Effector memory CD8-positive, alpha-beta T cell (primary cell): ENCODE measurements at places on chromosomes 11 and 22.

- DNase-seq = no peak
Observed at GRCh38 chr22:23500508-23501260, 79.4 kb downstream of the IGLL1 start.

DNA sequence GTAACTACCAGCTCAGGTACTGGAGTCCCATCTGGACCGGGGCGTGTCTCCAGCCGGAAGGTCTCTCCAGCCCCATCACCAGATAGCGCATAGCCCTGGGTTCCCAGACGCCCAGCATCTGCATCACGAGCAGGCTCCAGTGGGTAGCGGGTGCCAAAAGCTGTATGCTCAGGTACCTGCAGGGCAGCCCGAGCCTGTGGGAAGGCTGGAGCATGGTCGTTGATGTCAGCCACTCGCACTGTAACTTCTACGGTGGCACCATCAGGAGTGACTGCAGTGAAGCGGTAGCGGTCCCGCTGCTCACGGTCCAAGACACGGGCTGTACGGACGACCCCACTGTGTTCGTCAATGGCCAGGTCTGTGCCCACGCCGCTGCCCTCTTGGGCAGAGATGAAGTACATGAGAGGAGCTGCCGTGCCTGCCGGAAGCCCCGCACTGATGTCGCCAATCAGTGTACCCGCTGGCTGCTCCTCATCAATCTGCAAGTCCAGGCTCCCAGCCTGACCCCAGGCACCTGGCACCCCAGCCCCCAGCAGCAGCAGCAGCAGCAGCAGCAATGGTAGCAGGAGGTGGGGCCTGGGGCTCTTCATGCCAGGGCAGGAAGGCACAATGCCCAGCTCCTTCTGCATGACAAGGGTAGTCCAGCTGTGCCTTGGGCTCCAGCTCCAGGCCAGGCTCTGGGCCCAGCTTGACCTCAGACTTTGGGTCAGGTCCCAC, 14.5 kb downstream of the DCHS1 start:
- no peak for DNase-seq

DNA sequence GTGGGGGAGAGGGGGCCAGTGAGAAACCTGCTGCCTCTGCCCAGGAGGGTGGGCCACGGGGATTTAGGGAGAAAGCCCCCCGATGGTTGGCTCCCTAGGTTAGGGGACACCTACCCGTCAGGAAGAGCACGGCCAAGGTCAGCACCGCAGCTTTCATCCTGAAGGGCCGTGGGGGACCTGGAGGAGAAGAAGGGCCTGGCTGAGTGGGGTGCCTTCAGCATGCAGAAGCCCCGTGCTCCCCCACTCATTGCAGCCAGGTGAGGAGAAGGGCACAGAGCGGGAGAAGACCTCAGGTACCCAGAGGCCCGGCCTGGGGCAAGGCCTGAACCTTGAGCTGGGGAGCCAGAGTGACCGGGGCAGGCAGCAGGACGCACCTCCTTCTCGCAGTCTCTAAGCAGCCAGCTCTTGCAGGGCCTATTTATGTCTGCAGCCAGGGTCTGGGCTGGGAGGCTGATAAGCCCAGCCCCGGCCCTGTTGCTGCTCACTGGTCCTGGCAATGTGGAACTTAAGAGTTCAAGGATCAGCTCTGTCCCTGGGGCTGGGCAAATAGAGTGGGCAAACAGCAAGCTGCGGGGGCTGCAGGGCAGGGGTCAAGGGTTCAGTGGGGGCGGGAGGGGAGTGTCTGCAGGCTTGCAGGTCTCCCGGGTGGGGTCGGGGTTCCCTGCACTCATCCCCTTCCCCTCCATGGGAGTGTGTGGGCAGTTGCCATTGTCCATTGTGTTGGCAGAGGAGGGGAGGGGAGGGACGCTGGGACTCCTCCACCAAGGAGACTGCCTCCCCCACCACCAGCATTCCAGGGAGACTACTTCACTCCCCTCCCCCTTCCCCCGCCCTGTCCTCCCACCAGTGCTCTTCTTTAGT, at the start of gene APOA1:
Gene APOA1 (minus strand): TSS at position 392 of the 861 bp plus-strand sequence. CDS start 235 bp downstream, at position 157.
- no peak for DNase-seq

GRCh38 chr22:24894220-24894975, 52.1 kb downstream of the LHFPL7 start:
- DNase-seq = no peak

GRCh38 chr11:6737872-6738466, 33.8 kb downstream of the OR2AG2 start:
- DNase-seq = peak; percentile 71

- DNase-seq = no peak
Observed at GRCh38 chr11:83521647-83522596, 235.8 kb upstream of the CCDC90B start.

DNA sequence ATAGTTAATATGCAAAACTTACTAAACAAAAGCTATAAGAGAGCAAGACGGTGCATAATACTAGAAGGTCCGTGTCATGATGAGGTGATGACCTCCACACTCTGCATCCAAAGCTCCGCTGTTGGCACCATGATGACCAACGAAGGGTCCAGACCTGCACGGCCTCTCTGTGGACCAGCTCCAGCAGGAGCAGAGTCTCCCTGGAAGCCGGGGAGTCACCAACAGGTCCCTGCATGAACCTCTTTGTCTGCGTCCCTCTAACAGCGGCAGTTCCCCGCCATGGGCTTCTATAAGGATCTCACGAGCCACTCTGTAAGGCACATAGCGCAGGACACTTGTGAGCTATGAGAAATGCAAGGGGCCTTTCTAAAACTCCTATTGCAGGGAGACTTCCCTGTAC, 517.3 kb downstream of the BRD1 start:
- no peak for DNase-seq

DNA sequence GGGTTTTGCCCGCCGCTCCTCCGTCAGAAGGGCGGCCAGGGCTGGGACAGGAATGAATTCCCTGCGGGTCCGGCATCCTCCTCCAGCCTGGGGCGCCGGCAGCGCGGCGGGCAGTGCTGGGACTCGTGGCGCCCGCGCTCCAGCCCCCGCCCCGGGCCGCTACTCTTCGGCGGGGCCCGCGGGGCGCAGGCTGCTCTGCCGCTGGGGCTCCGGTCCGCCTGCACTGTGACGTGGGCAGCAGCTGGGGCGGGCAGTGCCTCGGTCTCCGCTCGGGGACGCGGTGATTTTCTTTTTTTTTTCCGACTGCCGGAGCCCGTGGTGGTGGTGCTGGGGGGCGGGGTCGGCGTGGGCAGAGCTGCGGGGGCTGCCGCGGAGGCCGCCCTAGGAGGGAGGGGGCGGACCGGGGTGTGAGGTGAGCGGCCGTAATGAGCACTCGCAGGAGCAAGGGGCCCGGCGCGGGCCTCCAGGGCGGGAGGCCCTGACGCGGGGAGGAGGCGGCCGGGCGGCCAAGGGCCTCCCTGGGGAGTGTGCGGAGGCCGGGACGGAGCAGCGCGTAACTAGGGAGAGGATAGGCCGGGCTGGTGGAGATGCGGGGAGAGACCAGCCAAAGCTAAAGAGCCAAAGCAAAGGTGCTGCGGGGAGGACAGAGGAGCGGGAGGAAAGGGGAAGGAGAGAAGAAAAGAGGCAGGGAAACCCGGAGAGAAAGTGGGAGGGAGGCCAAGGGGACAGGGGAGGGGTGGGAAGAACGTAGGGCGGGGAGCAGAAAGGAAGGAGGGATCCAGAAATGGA, 73.3 kb upstream of the ZBED5 start:
- DNase-seq = peak; percentile 11

- DNase-seq = no peak
Observed at GRCh38 chr11:25057861-25058260, 561.0 kb downstream of the LUZP2 start.

- no peak for DNase-seq
Observed at GRCh38 chr11:122816761-122817520, 21.4 kb upstream of the CRTAM start.

- DNase-seq = no peak
Observed at GRCh38 chr11:75203138-75203537, 37.4 kb upstream of the TPBGL start.

- DNase-seq = no peak
Observed at GRCh38 chr11:86251345-86251744, 6.8 kb downstream of the EED start.

DNA sequence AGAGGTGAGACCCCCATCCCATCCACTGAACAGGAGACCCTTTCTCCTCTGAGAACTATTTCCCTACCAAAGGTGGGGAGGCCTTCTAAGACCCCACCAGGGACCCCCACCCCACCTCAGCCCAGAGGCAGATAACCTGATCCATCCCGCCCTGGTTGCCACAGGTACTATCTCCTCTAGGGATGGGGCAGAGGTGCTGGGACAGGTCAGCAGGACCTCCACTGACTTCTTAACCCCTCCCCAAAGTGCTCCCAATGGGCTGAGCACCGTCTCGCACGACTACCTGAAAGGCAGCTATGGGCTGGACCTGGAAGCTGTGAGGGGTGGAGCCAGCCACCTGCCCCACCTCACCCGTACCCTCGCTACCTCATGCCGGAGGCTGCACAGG, 4.3 kb downstream of the INPPL1 start:
- DNase-seq = no peak

GRCh38 chr22:32712644-32713355, 88.7 kb upstream of the TIMP3 start:
- no peak for DNase-seq

DNA sequence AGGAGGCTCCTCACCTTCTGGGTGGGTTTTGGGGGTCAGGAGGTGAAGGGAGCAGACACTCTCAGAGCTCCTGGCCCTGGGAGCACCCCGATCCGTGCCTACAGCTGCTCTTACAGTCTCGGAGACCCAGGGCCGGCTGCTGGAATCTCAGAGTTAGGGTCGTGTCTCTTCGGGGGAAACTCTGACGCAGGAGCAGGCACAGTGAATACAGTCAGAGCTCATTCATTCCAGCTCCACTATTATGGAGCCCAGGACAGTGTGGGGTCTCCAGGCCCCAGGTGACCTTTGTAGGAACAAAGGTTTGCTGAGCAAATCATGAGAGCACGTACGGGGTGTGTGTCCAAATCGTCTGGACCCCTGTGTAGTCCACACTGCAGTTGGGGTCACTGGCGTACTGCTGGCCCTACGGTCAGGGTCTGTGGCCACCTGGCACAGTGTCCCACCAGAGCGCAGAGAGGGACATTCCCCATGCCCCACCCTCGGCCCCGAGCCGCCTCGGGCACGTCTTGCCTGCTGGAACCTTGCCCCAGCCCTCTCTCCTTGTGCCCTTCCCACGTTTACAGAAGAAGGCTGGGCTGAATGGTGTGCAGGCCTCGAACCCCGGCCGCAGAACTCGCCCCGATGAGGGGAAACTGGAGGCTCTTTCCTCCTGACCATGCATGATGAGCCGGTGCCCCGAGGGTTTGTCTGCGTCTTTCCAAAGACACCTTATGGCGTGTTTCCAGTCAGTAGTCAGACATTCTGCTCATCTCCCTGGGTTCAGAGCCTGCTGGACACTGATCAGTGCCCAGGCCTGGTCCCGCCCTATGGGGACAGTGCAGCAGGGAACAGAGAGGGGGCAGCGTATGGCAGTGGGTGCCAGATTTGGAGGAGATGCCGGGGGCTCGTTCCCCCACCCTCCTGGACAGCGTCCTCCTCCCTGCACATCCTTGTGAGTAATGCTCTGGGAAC, 1166.6 kb downstream of the BRD1 start:
- no peak for DNase-seq

DNA sequence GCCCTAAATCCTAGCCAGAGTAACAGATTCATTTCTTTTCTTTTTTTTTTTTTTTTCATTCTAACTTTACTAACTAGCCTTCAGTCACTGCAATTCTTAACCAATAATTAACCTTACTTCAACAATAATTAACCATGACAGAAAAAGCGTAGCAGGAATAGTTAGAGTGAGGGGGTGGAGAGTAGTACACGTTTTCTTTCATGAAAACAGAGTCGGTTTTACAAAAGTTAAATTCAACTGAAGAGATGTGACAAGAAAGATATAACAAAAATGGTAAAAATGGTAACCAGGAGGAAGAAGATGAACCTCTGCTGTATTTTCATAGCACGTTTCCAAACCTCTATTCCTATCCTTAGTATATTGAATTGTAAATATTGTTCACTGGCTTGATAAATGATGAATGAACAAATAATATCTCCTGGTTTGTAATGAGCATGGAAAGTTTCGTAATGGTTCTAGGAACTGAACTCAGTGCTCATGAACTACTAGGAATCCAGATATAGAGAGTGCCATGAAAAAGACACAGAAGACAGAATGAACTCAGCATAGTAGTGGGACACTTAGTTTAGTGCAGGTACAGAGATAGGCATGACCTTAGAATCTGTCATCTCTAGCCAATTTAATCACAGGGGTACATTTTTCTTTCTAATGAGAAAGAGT, 116.5 kb upstream of the ANO5 start:
- no peak for DNase-seq

DNA sequence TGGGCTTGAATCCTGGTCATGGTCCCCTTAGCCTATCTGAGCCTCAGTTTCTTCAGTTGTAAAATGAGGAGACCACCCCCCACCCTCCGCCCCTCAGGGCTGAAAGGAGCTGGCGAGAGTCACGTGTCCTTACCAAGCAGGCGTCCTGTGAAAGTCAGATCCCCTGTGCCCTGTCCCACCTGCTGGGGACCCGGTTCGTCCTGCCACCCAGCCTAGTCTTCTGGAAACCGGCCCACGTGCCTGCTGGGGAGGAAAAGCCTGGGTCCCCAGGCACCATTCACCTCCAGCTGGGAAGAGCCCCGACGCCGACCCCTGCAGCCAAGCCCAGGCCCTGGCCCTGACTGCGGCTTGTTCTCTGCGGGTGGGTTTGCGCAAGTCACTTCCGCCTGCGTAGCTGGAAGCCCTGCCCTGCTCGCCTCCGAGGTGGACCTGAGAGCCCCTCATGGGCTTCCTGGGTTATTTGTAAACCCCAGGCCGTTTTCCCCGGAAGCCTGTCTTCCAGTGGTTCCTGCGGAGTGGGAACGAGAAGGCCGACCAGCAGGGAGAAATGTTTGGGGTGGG, 679 bp upstream of the SSH3 start:
- no peak for DNase-seq

DNA sequence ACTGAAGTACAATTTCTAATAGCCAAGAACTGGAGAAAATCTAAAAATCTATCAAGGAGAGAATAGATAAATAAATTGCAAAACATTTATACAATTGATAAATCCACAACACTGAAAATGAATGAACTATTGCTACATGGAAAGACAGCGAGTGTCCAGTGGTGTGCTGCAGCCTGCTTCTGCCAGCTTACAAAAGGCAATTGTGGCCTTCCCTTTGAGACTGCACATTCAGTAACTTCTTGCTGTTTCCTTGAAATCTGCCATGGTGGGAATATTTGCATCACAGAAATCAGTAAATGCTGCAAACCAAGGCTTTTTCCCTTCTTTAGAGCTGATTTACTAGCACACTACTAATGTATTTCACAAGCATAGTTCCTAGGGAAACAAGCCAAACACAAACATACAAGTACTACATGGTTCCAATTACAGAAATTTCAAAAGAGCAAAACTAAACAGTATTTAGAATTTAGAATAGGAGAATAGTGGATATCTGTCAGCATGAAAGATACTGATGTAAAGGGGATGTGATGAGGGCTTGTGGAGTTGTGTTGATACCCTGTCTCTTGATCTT, 76.9 kb upstream of the TRIM77 start:
- DNase-seq = no peak

DNA sequence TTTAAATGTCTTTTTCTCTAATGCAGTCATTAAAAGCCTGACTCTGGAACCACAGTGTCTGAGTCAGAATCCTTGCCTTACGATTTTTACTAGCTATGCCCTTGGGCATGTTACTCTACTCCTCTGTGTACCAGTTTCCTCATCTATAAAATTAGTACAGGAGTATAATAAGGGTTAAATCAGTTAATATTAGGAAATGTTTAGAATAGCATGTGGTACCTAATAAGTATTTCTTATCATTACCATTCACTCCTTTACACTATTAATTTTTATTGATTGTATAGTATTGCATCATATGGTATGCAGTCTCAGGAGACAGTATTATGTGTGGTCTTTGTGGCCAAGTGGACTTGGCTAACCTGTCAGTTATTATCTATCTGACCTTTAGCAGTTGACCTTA, 68.2 kb downstream of the METTL15 start:
- no peak for DNase-seq

GRCh38 chr11:14669958-14670357, 26.4 kb downstream of the PDE3B start:
- DNase-seq = no peak
